Cortex of kidney (tissue), 1 donor: ENCODE measurements at places on chromosomes 4 and X.

DNA sequence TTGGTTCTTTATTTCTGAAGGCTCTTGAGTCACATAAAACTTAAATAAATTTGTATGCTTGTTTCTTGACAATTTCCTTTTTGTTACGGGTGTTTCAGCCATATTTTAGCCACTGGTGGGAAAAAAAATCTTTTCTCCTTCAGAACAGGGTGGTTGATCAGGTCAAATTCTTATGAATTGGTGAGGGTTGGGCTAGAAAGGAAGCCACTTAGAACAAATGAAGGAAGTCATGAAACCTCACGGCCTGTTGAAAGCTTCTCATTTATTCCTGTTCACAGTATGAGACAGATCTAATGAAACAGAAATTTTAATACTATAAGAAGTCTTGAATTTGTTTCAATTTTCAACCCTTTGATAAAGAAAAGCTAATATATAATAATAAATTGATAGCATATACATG is 12.1 kb upstream of the PDLIM5 start:
- no peak for DNase-seq

DNA sequence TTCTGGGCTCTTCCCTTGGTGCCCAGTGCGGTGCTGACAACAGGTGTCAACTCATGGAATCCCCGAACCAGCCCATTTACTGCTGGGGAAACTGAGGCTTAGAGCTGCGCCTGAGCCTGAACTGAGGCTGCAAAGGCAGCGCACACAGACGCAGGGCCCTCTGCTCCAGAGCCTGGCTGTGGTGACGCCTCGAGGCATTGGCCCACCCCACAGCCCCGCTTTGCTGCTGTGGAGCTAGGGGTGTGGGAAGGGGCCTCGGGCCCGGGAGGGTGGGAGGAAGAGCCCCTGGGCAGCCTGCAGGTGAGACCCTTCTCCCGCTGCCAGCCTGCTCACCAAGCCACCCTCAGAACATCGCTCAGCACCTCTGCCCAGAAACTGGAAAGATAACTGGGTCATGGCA is 97.4 kb upstream of the LRPAP1 start:
- DNase-seq, result no peak

GRCh38 chr4:1153567-1154090 is 18.8 kb downstream of the SPON2 start:
- DNase-seq, result no peak

GRCh38 chr4:176839656-176840055 is 46.9 kb upstream of the VEGFC start:
- DNase-seq, result no peak

DNA sequence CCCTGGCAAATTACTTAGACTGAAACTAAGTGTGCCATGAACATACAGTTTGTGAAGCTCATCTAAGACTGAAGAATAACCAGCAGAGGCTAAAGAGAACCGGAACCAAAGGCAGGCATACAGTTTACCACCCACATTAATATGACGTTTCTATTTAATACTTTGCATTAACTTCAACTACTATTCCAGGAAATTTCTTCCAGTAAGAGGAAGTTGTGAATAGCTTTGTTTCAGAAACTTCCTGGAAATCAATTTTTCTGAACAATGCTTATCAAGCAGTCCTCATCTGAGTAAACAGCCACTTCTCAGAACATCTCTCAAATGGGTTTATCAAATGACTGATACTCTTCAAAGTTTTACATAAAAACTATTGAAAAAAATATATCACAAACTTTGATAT is 252.7 kb downstream of the OPHN1 start:
- no peak for DNase-seq

- no peak for DNase-seq
Observed at GRCh38 chr4:6373541-6374410, 98.6 kb downstream of the PPP2R2C start.

DNA sequence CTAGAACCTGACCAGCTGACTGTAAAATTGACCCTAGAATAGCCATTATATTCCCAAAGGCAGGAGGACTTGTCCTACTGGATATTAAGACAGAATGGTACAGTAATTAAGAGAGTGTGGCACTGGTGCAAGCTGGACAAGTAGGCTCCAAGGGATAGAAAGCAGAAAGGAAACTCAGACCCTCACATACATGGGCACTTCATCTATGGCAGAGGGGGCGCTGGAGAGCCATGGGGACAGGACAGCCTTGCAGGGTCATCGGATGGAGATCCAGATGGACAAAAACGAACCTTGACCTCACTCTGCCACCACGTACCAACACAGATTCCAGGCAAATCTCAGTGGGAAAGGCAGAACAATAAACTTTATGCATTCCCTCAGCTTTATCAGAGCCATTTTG is 40.6 kb downstream of the GAB3 start:
- DNase-seq, result no peak

DNA sequence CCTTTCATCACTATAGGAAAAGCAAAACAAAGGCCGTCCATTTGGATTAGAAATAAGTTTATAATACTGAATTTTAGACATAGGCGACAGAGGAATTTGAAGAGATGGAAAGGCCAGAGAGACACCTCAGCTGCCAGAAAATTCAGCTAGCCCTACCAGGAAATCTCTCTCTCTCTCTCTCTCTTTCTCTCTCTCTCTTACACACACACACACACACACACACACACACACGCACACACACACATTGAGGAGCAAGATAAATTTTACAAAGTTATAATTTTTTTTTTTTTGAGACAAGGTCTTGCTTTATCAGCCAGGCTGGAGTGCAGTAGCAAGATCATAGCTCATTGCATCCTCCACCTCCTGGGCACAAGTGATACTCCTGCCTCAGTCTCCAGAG is 1.4 kb downstream of the XK start:
- no peak for DNase-seq

GRCh38 chrX:95539041-95539440 is 1145.6 kb upstream of the DIAPH2 start:
- no peak for DNase-seq

GRCh38 chr4:89658701-89659024 is 178.3 kb downstream of the SNCA start:
- DNase-seq, result no peak

GRCh38 chr4:168321006-168321405 is 2.5 kb upstream of the DDX60 start:
- no peak for DNase-seq

DNA sequence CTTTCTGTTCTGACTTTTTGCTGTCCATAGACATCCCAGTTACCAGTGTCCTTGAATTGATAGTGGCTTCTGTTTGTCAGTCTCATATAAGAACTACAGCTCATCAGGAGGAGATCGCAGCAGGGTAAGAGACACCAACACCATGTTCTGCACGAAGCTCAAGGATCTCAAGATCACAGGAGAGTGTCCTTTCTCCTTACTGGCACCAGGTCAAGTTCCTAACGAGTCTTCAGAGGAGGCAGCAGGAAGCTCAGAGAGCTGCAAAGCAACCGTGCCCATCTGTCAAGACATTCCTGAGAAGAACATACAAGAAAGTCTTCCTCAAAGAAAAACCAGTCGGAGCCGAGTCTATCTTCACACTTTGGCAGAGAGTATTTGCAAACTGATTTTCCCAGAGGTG is 30.1 kb downstream of the GUCY1A1 start:
- DNase-seq, result no peak

DNA sequence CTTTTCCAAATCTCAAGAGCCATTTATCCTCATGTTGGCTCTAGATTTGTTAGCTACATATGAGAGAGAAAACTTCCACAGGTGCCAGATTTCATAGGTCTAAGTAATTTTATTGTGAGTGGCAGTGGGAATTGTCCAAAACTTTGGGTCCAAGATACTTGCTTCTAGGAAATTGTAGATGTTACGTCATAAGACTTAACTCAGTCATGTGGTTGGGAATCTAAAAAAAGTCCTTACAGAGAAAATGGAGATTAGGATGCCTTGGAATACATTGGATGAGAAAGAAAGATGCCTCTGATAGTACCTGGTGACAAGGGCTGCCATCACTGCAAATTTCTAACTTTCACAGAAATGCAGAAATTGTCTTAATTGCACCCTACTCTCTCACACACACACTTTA is 506.5 kb downstream of the C4orf33 start:
- no peak for DNase-seq

DNA sequence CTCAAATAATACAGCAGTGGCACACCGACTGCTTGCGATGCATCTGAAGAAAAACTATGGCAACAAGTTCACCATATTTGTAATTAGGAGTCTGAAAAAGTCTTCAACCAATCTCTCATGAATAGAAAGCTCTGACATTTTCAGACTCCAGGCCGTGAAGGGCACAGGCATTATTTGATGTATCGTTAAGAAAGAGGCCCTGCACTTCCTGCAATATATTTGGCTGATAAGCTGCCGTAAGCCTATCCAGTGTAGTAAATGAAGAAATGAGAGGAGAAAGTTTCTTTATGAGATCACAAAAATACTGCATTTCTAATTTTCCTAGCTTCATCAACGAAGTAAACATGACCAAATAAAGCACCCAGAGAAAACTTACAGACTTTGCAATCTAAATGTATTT is 613.8 kb upstream of the TECRL start:
- DNase-seq, result no peak
